ENCODE measurements at places on chromosomes 13 and 19. TPM values are rescaled to one million over a fixed set of nuclear protein-coding genes. Genes with fewer than 3 reads are reported as not detected.

- DNase-seq = no peak
Measured at GRCh38 chr13:95226932-95227695, 74.1 kb downstream of the ABCC4 start.

GRCh38 chr19:58117841-58118575 lies 20.0 kb upstream of the ZSCAN18 start:
- DNase-seq = no peak

GRCh38 chr13:110311443-110312338 lies 4.6 kb downstream of the COL4A2 start:
- no peak for DNase-seq

- DNase-seq = no peak
Measured at GRCh38 chr19:50899569-50899968, 11.6 kb downstream of the KLK4 start.

- peak; percentile 69 for DNase-seq
Measured at GRCh38 chr19:1122972-1123363, 19.2 kb downstream of the GPX4 start.

- no peak for DNase-seq
Measured at GRCh38 chr13:46145950-46146349, 36.0 kb downstream of the LCP1 start.

DNA sequence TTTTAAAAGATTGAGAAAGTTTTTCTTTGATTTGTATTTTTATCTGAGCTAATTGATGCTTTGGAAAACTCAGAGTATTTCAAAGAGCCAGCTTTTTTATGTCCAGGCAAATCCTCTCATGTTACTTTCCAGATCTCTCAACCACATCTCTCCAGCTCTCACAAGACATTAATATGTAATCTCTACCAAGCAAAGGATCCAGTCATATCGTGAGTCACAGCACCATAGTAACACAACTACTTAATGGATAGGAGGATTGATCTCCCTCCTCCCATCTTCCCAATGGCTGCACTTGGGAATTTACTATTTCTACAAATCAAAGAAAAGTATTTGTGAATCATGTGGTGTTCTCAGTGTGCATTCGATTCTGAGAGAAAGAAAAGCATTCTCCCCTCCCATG lies 63.3 kb downstream of the POU4F1 start:
- peak; percentile 14 for DNase-seq

GRCh38 chr13:79197933-79198332 lies 208.1 kb downstream of the RBM26 start:
- no peak for DNase-seq

GRCh38 chr13:46571909-46572595 lies 19.1 kb downstream of the LRCH1 start:
- DNase-seq = no peak

DNA sequence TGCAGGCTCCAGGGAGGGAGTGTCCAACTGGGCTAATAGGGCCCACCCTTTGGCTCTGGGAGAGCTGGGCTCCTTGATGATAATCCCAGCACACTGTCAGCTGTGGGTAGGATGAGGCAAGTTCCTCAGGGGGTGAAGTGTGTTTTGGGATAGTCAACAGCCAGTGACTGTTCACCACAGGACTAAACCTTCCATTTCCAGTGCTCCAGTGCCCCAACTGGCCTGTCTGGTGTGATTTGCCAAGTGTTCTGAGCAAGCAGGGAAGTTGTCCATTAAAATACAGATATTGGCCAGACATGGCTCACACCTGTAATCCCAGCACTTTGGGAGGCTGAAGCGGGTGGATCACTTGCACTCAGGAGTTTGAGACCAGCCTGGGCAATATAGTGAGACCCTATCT lies 150.9 kb downstream of the TM9SF2 start:
- no peak for DNase-seq

DNA sequence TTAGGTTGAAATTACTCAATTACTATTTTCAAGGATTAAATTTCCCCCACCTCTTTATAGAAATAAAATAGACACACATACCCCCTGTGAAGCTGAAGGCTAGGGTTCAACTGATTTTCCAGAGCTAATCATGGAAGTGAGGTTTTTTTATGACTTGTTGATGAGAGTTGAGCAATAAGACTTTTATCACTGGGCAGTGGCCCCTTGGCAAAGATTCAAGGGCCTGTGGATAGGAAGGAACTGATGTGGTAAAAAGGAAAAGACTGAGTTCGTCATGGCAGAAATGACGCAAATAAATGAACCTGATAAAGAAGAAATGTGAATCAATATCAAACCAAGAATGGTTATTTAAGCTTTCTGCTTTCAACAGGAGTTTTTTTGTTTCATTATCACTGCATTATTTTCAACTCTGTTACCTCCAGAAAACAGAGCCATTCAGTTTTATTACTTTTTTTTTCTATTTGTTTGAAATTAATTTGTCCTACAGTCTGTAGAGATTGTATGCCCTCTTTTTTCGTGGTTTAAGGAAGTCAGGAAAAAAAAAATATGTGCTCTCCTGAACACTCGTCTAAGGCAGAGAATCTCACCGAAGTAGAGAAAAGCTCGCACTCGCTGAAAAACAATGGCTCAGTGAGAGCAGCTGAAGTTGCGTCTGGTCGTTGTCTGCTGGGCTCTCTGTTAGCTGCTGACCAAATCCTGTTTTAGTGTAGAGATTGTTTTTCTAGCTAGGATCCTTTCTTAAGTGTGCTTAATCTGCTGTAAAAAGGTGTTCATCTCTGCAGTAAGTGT lies 38.9 kb downstream of the STOML3 start:
- DNase-seq = no peak

DNA sequence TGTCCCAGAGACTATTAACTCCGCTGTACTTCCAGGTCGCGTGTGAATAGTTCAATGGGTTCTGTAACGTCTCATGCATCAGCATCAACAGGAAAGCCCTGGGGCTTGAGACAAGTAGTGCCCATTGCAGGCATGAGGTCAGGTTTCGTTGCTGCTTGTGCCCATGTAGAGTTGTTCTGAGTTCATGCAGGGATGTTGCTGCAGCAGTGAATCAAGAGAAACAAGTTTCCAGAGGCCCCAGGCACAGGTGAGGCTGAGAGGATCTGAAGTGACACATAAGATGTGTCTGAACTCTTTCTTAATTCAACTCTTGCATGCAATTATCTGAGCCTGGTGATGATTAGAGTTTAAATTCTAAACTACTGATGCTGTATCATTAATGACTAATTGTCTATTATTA lies 8.6 kb upstream of the ZNF283 start:
- no peak for DNase-seq

Gene RUBCNL
- 0.48 TPM for polyA plus RNA-seq

Gene ZNF729
- not detected for polyA plus RNA-seq

Gene KCNN4
- polyA plus RNA-seq = 163 TPM

Gene MATK
- not detected for polyA plus RNA-seq

Gene CGB2
- polyA plus RNA-seq = not detected

All from mammary epithelial cell (primary cell).